ENCODE measurements at places on chromosomes 3 and 15. TPM values are rescaled to one million over a fixed set of nuclear protein-coding genes. Genes with fewer than 3 reads are reported as not detected.

TRIM71 gene
- total RNA-seq, result 364 TPM

FBXW12 gene
- total RNA-seq, result 0.59 TPM

PGBD4 gene
- total RNA-seq, result 1.2 TPM

TMC3 gene
- not detected for total RNA-seq

LNP1 gene
- 4.1 TPM for total RNA-seq

GOLGA6L10 gene
- 2.0 TPM for total RNA-seq

SERPINI1 gene
- total RNA-seq, result 5.8 TPM

TEX55 gene
- not detected for total RNA-seq

- no peaks in the 10 kb centered on the region for H3K27me3 ChIP-seq
- no peaks in the 10 kb centered on the region for H3K36me3 ChIP-seq
- no peak overlapping the region for H3K27ac ChIP-seq
Measured at GRCh38 chr3:78900426-78900825, 867.4 kb downstream of the ROBO1 start.

GRCh38 chr3:127735767-127736693 lies 63.3 kb downstream of the ABTB1 start:
- no peaks in the 10 kb centered on the region for H3K36me3 ChIP-seq
- H3K4me1 ChIP-seq, result peaks cover 5% of the 10 kb centered on the region
- no peak for DNase-seq
- no peak overlapping the region for H3K27ac ChIP-seq
- H3K27me3 ChIP-seq, result no peaks in the 10 kb centered on the region

DNA sequence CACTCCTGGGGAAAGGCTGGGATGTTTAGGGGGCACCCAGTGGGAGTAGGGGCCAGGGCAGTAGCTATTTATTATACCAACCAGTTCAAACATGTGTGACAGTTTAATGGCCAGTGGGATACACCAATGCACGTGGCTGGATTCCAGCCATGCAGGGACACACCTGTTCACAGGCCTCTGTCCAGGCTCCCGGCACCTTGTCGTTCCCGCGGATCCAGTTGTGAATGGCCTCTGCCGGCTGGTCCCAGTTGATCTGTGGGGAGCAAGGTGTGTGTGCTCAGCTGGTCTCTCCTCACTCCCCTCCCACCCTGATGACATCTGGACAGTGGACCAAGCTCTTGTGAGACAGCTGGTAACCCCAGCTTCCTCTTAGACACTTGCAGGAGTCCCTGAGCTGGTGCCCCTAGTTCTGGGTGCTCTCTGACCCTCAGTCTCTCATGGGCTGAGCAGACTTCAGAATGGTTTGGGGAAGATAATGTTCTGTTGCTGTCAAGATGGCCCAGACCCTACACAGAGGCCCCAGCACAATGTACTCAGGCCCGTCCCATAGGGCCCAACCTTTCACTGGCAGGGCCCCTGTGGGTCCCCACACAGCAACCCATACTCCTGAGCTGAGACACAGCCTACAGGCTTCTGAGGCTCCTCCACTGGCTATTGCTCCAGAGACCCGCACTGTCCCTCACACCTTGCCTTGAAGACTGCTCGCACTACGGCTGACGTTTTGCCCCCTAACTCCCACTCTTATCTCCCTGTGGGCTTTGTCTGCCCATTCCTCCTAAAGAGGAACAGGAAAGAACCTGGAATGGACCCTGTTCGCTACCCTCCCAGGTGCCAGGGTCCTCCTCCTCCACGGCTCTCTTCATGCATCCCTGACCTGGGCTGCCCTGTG lies 25.8 kb downstream of the ALDH1L1 start:
- H3K27ac ChIP-seq, result no peak overlapping the region
- H3K4me1 ChIP-seq, result no peaks in the 10 kb centered on the region
- DNase-seq, result no peak
- H3K4me3 ChIP-seq, result no peak overlapping the region
- H3K27me3 ChIP-seq, result no peaks in the 10 kb centered on the region

- no peaks in the 10 kb centered on the region for H3K4me1 ChIP-seq
- no peaks in the 10 kb centered on the region for H3K27me3 ChIP-seq
- peaks cover 1% of the 10 kb centered on the region for H3K36me3 ChIP-seq
- H3K27ac ChIP-seq, result peak overlapping the region; percentile 18
- peak overlapping the region; percentile 85 for H3K4me3 ChIP-seq
Measured at GRCh38 chr3:158671821-158672214, 630 bp downstream of the LXN start.

DNA sequence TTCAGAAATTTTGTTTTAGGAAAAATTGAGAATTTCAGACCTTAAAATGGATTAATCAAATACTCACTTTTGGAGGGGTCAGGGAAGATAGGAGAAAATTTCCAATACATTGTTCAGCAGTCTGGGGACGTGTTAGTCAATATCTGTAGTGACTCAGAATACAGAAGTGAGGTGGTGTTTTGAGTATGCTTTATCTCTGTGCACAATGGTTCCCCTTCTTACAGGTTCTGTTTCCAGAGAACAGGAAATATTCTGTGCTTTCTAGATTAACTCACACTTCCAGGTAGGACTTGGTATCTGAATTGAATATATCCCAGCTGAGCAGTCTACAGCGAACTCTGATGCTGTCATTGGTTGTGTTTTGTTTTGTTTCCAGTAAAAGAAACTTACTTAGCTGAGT lies 30.7 kb upstream of the CCDC54 start:
- H3K27ac ChIP-seq, result no peak overlapping the region
- no peak overlapping the region for H3K4me3 ChIP-seq
- DNase-seq, result no peak
- H3K36me3 ChIP-seq, result no peaks in the 10 kb centered on the region
- no peaks in the 10 kb centered on the region for H3K4me1 ChIP-seq

DNA sequence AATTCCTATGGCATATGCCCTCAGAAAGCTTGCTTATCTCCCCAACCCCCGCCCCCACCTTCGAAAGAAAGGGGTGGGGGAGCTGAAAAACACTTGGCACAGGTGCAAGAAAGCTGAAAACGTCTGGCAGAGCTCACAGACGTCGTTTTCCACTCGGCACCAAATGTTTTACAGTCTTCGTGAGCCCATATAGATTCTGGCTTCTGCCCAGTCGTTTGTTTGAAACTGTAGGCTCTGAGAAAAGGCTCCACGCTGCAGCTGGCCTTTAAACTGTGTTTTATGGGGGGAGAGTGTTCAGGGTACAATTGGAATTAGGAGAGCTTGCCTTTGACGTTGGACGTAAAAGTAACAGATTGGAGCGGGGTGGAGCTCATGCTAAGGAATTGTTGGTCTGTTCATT lies 130.3 kb downstream of the MDFIC2 start:
- H3K4me3 ChIP-seq, result no peak overlapping the region
- no peaks in the 10 kb centered on the region for H3K27me3 ChIP-seq
- H3K4me1 ChIP-seq, result peaks cover 5% of the 10 kb centered on the region
- H3K36me3 ChIP-seq, result no peaks in the 10 kb centered on the region

GRCh38 chr3:184756151-184757021 lies 44.5 kb upstream of the MAGEF1 start:
- peak; percentile 87 for DNase-seq
- H3K4me3 ChIP-seq, result peak overlapping the region; percentile 1
- H3K4me1 ChIP-seq, result peaks cover 9% of the 10 kb centered on the region
- H3K27me3 ChIP-seq, result no peaks in the 10 kb centered on the region

DNA sequence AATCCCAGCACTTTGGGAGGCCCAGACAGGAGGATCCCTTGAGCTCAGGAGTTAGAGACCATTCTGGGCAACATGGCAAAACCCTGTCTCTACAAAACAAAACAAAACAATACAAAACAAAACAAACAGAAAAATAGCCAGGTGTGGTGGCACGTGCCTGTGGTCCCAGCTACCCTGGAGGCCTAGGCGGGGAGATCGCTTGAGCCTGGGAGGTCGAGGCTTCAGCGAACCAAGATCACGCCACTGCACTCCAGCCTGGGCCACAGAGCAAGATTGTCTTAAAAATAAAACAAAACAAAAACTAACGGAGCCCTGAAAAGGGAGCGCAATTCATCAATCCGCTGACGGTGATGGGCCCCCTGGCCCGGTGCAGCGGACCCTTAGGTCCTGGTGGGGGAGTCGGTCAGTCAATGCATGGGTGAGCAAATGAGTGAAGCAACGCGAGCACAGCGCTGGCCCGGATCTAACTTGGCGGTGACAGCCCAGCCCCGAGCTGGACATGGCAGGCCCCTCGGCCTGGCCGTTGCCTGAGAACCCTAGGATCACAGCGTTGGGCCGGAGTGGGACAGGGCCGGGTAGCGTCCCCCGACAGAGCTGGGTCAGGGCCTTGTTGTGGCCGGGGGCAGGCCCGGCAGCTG lies 52.4 kb upstream of the BLM start:
- H3K27ac ChIP-seq, result no peak overlapping the region
- no peak for DNase-seq
- H3K4me3 ChIP-seq, result no peak overlapping the region
- H3K36me3 ChIP-seq, result no peaks in the 10 kb centered on the region

DNA sequence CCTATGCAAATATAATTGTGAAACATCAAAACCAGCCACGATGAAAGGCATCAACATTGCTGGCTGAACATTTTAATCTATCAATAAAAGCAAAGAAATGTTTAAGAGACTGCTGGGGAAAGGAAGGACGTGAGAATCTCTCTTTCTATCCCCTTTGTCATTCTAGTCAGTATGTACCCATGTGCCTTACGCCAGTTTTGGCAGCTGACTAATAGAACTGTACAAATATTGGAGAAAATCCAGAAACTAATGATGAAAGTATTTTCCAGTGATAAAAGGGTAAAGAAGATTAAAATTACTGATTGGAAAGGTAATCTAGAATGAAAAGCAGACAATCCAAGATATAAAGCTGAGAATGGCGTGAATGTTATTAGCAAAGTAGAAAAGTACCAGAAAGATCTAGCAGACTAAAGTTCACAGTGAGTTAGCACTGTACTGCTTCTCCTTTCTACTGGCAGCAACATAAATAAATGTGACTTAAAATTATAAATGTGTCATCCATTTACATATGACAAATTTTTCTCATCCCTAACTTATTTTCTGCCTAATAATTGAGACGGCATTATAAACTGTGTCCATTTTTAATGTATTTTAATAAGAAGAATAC lies 401.9 kb upstream of the CNTN4 start:
- no peak overlapping the region for H3K27ac ChIP-seq
- no peaks in the 10 kb centered on the region for H3K4me1 ChIP-seq

GRCh38 chr3:57582474-57583168 lies 14.5 kb downstream of the ARF4 start:
- H3K36me3 ChIP-seq, result peaks cover 33% of the 10 kb centered on the region
- peak; percentile 48 for DNase-seq
- no peak overlapping the region for H3K27ac ChIP-seq
- no peak overlapping the region for H3K4me3 ChIP-seq
- no peaks in the 10 kb centered on the region for H3K27me3 ChIP-seq

DNA sequence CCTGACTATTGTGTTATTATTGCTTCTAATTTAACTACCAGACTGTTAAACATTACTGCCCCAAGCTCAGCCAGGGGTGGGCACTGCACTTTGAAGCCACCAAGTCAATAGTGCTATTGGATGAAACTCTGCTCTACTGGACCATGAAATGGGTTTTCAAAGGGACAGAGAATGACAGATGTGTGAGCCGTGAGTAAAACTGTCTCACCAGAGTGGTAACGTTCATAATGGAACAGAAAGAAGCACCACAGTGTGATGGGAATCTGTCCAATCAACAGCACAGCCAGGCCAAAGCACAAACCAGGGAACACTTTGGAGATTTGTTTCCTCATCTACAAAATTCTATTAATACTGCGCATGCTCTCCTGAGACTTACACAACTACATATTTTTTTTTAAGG lies 171.8 kb upstream of the LPP start:
- no peaks in the 10 kb centered on the region for H3K27me3 ChIP-seq
- DNase-seq, result no peak
- H3K4me1 ChIP-seq, result 0 out of 2 replicates have a peak, but pooled peaks cover 2% of the 10 kb centered on the region
- H3K36me3 ChIP-seq, result peaks cover 10% of the 10 kb centered on the region

- no peaks in the 10 kb centered on the region for H3K36me3 ChIP-seq
- no peak within 1 kb of the TSS for H3K4me3 ChIP-seq
- no peak for DNase-seq
- H3K4me1 ChIP-seq, result no peaks in the 10 kb centered on the region
- H3K27me3 ChIP-seq, result no peaks in the 10 kb centered on the region
Measured at GRCh38 chr3:58666683-58667082, at the start of gene FAM3D. FAM3D (minus strand) TSS chr3:58666774; CDS start chr3:58655563, 11,211 bp downstream.
